ENCODE measurements at places on chromosomes 5 and 9.

- DNase-seq, result no peak
Observed at GRCh38 chr9:33167972-33168461, 881 bp upstream of the B4GALT1 start.

DNA sequence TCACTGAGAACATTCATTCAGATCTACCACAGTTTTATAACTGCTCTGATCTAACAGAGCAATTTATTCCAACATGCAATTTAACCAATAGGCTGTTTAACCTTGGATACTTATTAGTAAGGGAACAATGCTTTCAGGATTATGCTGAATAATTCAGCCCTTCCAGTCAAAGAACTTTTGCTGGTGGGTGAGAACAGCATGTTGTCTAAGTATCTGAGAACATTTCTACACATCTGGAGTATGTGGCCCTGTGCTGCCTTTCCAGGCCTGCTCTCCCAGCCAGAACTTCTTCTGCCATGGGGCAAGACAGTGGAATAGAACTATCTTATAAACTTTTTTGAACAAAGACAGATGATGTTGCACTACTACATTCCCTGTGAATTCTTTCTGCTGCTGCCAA is 55.8 kb downstream of the NFIB start:
- DNase-seq, result no peak

DNA sequence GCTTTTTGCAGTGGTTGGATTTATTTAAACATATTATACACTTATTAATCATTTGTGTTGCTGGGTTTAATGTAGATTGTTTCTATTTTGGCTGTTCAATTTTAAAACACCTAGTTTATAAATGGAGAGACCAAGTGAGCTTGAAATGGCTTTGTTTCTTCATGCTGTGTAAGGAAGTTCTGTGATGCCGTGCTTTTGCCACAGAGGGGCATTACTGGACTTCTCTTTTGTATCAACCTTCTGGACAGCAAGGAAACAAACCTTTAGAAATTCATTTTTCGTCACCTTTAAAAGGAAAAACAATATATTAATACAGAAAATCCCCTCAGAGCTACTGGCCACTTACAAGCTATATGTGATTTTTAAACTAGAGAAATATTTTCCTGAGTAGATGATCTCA is 81.9 kb downstream of the DMRTA1 start:
- DNase-seq, result peak; percentile 12

GRCh38 chr5:149254506-149254905 is 17.2 kb upstream of the AFAP1L1 start:
- no peak for DNase-seq

- DNase-seq, result no peak
Observed at GRCh38 chr9:113808391-113809358, 67.4 kb upstream of the ZNF618 start.

DNA sequence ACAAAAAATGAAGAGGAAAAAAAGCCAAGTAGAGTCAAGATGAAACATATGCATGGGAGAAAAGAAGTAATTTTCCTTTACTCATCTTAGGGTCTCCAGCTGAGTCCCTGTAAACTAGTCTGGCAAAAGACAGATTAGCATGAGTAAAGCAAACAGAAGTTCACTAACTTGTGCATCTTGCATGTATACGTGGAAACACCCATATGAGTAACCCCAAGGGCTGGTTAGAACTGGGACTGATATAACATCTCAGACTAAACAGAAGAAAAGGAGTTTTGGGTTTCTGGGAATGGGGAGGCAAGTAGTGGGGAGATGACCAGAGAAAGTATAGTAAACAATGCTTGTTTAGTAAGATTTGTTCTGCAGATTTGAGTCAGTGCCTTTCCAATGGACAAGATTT is 20.1 kb upstream of the GLDC start:
- DNase-seq, result no peak

GRCh38 chr5:87541033-87541432 is 128.3 kb upstream of the CCNH start:
- DNase-seq, result peak; percentile 28

- no peak for DNase-seq
Observed at GRCh38 chr9:132166599-132166998, 4.7 kb downstream of the NTNG2 start.

DNA sequence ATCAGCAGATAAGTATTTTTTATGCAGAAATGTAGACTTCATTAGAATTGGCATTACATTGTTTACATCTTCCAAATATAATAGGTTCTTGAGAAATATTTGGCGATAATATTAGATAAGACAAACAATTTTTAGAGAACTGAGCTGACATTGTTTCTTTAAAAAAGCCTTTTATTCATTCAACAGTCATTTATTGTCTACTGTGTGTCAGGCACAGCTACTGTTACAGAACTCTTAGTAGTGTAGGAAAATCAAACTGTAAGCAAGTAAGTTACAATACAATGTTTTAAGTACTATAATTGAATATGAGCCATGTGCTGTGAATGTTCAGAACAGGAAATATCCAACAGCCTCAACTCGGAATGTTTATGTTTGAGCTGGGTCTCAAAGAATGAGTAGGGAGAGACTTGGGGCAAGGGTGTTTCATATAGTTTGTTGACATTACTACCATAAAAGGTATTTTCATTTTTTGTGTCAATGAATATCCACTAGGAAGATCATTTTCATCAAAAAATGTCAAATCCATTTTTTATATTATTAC is 114.0 kb downstream of the CDC42SE2 start:
- DNase-seq, result no peak

GRCh38 chr5:74201334-74202081 is 439.0 kb downstream of the ENC1 start:
- DNase-seq, result no peak

DNA sequence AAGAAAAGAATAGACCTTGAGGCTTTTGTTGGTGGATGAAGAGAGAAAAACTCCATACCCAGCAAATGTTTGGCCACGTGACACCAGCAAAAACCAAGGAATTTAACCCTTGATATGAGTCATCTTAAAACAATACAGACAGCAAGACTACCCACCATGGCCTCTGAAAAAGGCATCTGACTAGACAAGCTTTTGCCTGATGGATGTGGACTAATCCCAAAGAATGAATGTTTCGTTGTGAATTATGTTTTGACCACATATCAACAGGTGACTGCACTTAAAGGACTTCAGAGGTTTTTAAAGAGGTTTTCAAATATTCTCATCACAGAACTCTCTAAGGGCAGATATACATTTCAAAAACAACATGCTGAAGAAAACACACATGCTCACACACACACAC is 33.0 kb upstream of the SLC1A3 start:
- no peak for DNase-seq

- DNase-seq, result no peak
Observed at GRCh38 chr9:38294220-38294960, 98.1 kb upstream of the ALDH1B1 start.

- no peak for DNase-seq
Observed at GRCh38 chr9:104138243-104138868, 44.2 kb downstream of the SMC2 start.

GRCh38 chr5:162091336-162091735 is 23.8 kb downstream of the GABRG2 start:
- DNase-seq, result no peak

DNA sequence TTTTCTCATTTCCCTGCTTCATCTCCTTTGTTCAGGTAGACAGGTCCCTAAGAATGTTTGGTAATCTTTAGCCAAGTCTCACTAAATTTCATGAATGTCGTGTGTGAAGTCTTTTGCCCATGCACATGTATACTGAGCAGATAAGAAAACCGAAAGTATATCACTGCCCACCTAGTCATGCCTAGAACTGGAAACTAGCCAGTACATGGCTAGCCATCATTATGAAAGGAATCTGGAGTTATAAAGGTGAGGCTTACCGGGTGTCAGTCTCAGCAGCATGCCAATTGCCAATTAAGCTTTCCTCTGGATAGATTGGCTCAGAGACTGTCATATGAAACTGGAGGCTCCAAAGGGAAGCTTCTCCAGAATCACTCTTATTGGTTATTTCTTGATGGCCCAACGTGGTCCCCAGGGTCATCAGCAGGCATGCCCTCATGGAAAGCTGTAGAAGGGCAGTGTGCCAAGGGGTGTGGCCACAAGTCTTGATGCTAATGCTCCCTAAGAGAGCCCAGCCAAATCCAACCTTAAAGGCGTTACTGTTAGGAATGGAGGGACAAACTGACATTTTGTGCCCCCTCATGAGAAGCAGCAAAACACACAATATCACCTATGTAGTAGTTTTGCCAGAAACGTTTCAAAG is 307.3 kb upstream of the PIK3R1 start:
- DNase-seq, result no peak

DNA sequence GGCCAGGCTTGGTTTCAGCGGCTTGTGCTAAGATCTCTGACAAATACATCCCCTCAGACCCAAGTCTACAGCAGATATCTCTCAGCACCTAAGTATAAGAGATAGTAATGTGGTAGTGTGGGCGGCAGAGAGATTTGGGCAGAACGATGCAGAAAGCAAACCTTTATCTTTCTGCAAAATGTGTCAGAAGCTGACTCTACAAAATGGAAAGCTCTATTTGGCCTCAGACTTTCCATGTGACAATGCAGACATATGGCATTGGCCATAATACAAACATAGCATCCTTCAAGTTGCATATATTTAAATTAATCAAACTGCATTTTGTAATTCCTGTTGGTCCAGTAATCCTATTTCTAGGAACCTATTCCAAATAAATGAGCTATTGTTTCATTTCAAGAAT is 102.5 kb upstream of the RAI14 start:
- no peak for DNase-seq

GRCh38 chr9:135480940-135481310 is 1.3 kb downstream of the PPP1R26 start:
- DNase-seq, result no peak

GRCh38 chr5:17182981-17183380 is 34.5 kb upstream of the BASP1 start:
- no peak for DNase-seq

- no peak for DNase-seq
Observed at GRCh38 chr5:1227667-1228066, 2.5 kb downstream of the SLC6A18 start.

DNA sequence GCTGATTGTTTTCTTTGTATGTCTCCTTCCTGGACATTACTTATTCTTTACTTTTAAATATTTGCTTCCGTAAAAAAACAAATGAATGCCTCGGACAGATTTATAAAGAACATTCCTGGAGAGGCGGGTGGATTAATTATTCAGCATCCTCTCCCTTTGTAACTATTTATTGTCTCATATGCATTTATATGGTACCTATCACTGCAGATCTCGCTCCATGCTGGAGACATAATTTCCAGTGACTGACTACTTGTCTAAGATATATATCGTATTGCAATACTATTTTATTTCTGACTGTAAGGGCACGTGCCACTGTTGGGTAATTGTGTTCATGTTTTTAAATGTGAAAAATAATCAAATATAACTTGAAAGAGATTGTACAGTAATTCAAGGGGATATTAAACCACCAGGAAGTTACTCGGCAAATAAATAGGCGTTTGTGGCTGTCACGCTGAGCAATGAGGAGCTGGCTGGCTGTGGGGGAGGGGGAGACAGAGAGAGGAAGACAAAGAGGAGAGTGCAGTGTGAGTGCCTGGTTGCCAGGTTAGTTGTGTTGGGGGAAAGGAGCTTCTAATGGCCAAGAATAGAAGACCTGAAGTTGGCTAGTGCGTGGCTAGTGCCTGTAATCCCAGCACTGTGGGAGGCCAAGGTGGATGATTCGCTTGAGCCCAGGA is 131.8 kb upstream of the GABRP start:
- no peak for DNase-seq

DNA sequence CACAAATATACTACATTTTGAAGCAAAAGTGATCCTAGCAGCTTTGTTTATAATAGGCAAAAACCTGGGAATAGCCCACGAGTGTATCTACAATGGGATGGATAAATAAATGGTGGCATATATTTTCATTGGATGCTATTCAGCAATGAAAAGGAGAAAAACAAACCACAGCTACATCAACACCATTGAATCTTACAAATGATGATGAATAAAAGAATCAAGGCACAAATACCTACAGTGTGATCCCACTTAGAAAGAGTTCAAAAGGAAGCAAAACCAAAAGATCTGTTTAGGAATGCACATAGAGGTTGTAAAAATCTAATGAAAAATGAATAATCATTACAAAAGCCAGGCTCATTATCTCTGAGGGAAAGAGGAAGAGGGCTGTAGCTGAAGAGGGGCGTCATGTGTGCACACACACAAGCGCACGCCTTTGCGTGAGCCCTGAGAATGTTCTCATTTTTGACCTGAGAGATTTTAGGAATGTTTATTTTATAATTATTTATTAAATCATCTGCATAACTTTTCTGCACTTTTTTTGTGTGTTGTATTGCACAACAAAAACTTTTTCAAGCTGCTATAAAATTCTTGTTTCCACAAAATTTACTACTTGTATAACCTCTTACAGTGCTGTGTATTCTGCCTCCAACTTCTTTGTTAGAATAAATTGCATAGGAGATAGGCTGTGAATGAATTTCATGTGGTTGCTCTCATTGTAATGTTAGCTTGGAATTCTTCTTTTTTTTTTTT is 5.9 kb upstream of the RHOBTB3 start:
- DNase-seq, result no peak

DNA sequence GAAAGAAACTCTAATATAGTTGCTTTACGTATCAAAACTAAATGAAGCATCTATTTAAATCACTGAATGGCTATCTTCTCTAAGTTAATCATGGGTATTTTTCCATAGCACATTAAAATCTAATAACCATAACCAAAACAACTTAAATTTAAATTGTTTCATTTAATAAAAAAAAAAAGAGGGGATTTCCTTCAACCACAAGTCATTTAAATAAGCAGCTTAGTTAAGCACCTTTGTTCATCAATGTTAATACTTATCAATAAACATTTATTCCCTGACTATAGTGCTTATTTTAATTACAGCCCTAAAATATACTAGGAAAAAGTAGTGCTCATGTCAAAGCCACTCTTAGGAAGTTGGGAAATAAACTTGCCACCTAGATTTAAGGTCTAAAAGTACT is 30.3 kb downstream of the ZNF608 start:
- no peak for DNase-seq

DNA sequence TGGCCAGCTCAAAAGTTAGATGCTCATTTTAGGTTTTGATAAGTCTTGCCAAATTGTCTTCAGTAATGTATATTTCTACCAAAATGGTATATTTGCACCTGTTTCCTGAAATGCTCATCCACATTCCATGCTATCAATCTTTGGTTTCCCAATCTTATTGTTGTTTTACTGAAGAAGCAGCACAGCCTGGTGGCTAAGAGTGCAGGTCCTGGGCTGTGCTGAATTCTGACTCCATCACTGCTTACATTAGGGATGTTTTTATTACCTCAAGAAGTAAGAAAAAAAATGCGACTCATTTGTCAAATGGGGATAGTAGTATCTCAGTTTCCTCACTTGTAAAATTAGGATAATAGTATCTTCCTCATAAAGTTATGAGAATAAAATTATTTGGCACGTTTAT is 13.6 kb upstream of the S100Z start:
- DNase-seq, result no peak

DNA sequence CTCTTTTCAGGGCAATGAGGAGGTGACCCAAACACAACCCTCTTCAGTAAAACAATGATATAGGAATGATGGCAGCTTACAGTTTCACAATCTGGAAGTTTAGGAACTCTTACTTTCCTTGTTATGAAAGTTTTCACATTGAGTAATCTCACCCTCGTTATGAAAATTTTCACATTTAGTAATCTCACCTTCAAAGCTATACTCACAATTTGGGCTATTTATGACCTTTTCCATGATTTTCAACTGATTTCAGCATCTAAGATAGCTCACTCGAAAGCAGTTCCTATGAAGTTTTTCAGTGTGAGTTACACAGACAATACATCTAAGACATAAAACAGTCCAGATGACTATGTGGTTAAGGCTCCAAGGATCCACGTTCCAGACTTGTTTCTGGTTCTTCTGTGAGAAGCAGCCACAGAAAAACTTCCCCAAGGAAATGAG is 57.1 kb downstream of the FOXD1 start:
- DNase-seq, result no peak

Measured in retina (tissue), 1 donor.